ENCODE measurements at places on chromosomes 2 and 18.

DNA sequence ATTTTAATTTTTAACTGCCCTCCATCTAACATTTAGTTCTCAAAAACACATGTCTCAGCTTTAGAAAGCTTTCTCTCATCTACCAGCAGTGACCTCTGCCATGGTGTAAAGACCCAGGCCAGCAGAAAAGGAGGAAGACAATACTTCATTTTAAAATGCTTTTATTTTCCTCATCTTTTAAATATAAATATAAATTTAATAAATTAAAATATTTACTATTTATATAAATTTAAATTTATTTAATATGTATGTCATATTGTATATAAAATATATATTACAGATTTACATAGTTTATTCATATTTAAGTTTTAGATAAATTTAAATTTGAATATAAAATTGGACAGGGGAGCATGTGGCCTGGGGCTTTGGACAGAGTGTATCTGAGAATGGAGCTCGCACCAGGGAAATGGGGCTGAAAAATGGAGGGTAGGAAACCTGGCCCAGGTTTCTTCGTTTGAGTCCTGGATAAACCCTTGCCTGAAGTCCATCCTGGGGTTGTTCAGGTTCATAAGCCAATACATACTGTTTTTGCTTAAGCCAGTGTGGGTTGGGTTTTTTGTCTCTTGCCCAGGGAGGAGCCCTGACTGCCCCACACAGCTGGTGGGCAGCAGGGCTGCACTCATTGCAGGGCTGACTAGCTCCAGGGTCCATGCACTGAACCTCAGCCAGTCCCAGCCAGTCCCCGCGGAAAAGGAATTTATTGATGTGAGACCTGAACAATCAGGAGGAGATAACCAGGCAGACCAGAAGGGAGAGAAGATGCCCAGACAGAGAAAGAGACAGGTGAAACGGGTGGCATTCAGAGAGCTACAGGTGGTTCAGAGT lies 77.3 kb upstream of the LAPTM4A start:
- no peak for DNase-seq

DNA sequence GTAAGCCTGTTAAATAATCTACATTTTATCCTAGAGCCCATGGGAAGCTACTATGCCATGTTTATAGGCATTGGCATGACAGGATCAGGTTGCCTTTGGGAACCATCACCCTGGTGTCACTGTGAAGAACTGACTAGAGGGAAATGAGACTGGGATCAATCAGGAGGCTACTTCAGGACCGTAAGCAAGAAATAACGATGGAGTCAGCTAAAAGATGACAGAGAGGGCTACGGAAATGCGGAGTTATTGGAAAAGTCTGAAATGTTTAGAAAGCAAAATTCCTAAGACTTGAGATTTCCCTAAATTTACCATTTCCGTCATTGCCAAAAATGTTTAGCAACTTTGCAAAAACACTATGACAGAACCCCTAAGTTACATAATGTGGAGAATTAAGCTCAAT lies 50.2 kb downstream of the TTC21B start:
- DNase-seq, result no peak

DNA sequence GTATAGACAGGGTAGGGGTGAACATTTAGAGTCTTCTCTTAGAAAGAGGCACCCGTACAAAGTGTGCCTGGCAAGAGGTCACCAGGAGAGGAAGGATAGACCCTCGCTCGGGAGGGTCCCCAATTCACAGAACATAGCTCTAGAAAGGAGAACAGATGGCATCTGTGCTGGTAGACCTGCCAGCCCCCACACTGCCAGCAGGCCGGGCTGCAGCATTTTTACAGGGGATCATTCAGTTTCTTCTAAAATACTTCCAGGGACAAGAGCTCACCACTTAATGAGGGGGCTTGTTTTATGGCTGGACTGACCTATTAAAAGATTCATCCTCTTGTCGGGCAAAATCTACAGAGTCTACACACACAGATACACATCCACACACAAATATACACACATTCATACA lies 149.9 kb downstream of the SEPTIN10 start:
- DNase-seq, result no peak

GRCh38 chr2:238277695-238278094 lies 10.7 kb downstream of the PER2 start:
- no peak for DNase-seq

- no peak for DNase-seq
Observed at GRCh38 chr18:74348581-74348980, 32.9 kb downstream of the C18orf63 start.

All from stimulated activated CD4-positive, alpha-beta T cell treated with anti-CD3 and anti-CD28 coated beads, Interleukin-1b, Interleukin-23, amount 100 ng/mL, for 1 hour (primary cell).